SK-N-MC (cell line): ENCODE measurements at places on chromosomes 3 and 15.

DNA sequence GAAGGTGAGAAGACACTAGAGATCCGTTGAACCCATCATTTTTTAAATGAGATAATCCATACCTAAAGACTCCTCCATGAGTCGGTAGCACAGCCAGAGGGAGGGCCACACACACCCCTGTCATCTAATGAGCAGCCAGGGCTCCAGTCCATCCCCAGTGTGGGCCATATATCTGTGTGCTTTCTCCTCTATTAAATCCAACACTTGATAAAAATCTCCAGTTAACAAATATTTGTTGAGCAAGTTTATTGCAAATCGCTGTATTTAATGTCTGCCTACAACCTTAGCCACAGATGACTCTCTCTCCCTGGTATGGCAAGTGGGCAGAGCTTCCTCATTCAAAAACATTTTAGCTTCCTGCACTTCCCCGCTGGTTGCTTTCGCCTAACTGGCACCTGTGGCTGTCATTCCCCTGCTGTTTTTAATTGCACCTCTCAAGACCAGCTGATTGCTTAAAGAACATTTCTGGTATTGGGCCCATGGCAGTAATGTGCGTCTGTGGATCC is 82.8 kb downstream of the SMAD3 start:
- no peak for DNase-seq

DNA sequence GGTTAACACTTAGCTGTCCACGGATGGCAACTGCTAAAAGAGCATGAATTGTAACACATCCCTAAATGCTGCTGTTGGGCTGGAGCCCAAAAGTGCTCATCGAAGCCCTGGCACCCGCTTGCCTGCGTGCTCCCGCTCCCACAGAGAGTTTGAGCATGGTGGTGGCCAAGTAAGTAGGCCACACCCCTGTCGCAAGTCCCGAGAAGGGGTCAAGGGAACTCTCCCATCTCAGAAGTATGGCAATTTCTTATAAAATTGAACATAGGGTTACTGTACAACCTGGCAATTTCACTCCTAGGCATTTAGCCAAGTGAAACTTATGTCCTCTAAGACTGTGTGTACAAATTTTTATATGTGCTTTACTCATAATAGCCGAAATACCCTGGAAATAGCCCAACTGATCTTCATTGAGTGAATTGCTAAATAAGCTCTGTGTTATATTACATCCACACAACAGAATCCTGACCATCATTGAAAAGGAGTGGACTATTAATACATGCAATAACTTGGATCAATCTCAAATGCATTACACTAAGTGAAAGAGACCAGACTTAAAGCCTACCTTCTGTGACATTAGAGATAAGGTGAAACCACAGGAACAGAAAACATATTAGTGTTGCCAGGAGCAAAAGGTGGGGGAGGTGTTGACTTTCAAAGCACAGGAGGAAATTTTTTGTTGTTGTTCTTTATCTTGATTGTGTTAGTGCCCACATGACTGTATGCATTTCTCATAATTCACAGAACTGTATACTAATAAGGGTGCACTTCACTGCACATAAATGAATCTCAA is 1.5 kb upstream of the GCSAM start:
- DNase-seq, result no peak

DNA sequence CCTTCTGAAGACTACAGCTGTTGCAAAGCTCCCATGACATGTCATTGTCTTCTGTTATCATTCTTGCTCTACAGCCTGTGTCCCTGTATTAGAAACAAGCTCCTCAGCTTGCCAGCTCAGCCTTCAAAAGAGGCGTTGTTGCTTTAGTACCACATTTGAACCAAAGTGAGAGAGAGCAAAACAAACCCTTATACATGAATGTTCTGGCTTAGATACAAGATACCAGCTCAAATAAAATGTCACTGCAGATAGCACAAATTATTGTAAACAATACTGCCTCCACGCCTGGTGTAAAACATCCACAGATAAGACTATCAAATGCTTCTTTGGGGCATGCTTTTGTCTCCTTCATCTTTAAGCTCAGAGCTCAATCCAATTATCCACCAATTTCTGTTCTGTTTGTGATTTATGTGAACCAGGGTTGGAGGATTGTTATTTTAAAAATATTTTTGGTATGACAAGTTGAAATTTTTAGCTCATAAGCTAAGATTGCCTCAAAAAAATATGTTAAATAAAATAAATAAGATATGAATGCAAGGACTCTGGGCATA is 403.6 kb upstream of the CDIN1 start:
- no peak for DNase-seq

GRCh38 chr3:31185062-31185357 is 290.5 kb upstream of the GADL1 start:
- no peak for DNase-seq

DNA sequence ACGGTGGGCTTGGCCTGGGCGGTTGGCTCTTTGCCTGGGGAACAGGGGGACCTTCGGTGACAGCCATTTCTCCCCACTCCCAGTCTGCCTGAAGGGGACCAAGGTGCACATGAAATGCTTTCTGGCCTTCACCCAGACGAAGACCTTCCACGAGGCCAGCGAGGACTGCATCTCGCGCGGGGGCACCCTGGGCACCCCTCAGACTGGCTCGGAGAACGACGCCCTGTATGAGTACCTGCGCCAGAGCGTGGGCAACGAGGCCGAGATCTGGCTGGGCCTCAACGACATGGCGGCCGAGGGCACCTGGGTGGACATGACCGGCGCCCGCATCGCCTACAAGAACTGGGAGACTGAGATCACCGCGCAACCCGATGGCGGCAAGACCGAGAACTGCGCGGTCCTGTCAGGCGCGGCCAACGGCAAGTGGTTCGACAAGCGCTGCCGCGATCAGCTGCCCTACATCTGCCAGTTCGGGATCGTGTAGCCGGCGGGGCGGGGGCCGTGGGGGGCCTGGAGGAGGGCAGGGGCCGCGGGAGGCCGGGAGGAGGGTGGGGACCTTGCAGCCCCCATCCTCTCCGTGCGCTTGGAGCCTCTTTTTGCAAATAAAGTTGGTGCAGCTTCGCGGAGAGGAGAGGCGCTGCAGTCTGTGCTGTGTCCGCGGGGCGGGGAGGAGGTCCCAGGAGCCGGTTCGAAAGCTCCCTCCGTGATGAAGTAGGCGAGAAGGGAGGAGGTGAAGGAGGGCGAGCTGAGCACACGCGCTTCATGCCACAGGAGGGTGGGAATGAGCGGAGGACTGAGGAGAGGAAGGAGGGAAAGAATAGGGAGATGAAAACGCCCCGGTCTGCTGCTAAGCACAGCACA is 9.6 kb downstream of the CLEC3B start:
- DNase-seq, result no peak

DNA sequence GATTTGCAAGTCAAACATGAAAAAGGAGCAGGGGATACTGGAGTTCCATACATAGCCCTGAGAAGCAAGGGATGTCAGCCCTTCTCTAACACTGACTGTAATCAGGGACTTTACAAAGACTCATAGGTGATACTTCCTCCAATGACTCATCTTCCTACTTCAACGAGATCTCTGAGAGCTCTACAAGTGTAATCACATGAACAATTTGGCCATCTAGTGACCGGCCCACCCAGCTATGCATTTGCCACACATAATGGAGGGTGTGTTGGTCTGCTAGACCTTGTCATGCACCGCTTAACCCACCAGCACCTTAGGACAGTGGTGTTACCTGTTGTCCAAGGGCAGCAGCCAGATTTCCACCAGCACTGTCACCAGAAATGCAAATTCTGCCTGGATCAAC is 75.3 kb downstream of the NCEH1 start:
- DNase-seq, result no peak

- no peak for DNase-seq
These were observed 1.0 kb downstream of the C3orf80 start for GRCh38 chr3:160226026-160226907.
